ENCODE measurements at places on chromosomes 2 and 18.

DNA sequence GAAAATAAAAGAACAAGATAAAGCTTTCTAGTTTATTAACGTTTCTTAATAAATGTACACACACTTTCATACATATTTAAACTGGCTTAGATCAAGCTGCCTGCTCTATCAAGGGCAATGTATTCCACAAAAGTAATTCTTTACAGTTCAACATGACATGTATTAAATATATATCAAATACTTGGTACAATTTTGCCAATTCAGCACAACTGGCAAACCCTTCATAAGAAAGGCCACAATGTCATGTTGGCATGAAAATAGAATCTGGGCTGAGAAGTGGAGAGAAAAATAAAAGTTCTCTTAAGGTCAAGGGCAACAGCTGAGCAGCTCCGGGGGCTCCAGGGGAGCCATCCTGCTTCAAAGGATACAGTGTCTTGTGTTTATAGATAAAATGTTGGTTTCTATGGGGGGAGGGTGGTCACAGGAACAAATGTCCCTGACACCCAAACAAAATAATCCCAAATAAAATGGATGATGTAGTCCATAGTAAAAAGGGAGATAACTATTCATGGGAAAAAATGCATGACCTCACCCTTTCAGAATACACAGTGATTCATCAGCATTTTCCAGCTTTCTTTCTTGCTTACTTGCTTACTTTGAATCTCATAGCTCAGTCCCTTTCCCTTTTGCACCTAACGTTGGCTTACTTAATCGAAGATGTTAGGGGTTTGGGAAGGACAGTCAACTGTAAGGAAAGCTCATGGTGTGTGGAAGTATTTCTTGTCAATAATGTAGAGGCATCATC lies 494.9 kb downstream of the NYAP2 start:
- DNase-seq: no peak

DNA sequence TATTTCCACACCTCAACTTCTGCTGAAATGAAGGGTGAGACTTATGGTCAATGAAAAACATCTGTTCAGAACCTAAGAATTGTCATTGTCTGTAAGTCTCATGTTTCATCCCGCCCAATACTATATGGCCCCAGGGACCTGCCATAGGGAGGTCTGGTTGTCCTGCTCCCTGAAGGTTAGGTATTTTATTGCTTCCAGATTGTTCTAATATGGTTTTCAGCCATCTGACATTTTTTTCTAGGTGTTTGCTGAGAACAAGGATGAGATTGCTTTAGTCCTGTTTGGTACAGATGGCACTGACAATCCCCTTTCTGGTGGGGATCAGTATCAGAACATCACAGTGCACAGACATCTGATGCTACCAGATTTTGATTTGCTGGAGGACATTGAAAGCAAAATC lies 7.3 kb downstream of the XRCC5 start:
- DNase-seq: no peak

DNA sequence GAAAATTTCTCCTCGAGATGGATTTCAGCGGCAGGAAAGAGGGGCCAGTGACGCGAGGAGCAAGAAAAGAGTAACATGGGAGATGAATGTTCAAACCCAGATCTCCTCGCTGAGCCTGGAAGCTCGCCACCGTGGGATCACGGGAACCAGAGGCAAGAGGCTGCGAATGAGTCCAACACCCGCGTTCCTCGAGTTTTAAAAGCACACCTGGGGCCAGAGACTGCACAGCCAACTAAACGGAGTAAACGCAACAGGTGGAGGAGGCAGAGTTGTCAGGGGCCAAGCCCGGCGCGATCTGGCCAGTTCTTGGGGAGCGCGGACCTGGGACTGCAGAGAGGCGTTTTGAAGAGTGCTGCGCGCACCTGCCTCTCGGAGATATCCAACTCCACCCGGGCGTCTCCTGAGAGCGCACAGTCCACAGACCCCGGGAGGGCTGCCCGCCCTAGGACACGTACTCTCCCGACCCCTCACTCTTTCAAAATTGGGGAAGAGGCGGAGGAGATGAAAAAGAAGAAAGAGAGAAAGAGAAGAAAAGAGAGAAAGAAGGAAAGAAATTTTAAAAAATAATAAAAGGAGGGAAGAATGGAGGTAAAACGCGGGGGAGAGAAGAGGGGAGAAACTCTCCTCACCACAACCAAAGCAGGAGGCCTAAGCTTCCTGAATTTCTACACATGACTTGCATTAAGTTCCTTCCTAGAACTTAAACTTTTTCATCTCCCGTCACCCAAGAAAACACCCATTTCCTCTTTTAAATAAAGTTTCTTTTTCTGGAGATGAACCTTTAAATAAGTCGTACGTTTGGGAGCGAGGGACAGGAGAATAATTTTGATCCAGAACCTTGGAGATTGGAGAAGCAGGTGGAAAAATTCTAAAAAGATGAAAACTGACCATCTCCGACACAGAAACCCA lies 5.3 kb upstream of the PAX3 start:
- no peak for DNase-seq

DNA sequence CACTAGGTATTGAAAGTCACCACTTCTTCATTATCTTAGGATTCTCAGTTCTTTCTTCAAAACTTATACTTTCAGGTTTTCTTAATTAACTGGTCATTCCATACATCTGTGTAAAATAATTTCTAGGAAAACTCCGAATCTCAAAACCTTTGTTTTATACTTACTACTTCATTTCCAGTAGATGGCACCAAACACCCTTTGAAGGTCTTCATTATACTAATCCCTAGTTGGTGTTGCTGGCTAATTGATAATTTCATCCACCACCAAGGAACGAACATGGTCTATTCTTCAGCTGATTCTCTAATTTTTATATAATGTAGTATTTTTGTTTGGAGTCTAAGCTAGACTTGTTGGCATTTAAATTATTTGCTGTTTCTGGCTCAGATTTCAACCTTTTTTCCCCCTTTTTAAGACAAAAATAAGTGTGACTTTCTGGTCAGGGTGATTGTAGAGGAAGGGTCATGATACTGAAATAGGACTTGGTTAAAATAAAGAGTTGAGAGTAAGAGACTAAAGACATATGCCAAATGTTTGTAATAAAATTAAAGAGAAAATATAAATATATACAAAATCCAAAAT lies 2.8 kb upstream of the MXD1 start:
- peak; percentile 46 for DNase-seq

DNA sequence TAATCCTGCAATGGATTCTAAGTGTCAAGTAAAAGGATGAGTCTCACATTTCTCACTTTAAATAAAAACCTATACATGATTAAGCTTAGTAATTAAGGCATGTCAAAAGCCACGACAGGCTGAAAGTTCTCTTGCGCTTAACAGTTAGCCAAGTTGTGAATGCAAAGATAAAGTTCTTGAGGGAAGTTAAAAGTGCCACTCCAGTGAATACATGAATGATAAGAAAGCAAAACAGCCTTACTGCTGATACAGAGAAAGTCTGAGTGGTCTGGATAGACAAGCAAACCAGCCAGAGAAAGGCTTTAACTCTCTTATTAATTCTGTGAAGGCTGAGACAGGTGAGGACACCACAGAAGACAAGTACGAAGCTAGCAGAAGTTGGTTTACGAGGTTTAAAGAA lies 12.7 kb downstream of the THOC1 start:
- DNase-seq: no peak

DNA sequence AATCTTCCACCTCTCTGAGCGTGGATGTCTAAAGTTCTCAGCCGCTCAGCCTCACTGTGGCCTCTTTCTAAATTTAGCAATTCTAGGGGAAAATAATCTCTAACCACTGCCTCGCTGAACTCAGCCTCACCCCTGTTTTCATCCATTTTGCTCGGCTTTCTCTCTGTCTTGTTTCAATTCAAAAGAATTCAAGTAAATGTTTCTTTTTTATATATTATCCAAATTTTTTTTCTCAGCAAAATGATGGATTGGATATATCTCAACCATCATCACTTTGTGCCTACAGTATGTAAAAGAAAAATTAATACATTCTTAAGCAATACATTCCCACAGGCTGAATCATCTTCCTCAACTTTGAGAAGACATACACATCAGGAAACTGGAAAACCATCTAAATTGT lies 24.0 kb upstream of the GALNT5 start:
- DNase-seq: no peak

GRCh38 chr18:48430150-48430549 lies 21.0 kb upstream of the ZBTB7C start:
- DNase-seq: no peak

DNA sequence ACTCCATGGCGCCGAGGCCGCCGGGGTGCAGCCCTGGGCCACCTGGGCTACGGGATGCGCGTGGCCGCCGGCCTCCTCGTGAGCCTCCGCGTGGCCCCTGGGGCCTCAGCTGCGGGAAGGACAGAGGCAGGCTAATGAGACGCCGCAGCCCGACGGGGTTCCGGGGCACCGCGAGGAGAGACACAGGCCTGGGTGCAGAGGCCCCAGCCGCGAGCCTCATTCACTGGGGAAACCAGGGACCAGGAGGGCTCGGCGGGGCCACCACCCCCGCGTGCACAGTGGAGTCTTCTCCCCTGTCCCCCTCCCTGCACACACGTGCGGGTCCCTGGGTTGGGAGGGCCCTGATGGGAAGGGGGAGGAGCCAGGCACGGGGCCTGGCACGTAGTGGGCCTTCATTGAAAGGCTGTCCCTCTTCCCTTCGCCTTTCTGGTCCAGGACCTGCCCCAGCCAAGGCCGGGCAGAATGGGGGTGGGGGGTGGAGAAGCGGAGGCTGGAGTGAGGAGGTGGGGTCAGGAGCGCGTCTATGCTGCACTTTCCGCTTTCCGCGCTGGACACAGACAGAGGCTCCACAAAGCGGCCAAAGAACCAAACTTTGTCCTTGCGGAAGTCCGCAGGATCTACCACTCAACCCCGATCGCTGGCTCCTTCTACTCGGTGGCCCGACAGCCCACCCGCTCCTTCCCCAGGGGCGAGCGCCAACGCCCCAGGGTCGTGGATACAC lies 9.1 kb downstream of the ALPP start:
- no peak for DNase-seq

GRCh38 chr18:13910501-13910900 lies 4.8 kb downstream of the MC2R start:
- no peak for DNase-seq

GRCh38 chr18:59968583-59968982 lies 68.8 kb downstream of the PMAIP1 start:
- DNase-seq: no peak

DNA sequence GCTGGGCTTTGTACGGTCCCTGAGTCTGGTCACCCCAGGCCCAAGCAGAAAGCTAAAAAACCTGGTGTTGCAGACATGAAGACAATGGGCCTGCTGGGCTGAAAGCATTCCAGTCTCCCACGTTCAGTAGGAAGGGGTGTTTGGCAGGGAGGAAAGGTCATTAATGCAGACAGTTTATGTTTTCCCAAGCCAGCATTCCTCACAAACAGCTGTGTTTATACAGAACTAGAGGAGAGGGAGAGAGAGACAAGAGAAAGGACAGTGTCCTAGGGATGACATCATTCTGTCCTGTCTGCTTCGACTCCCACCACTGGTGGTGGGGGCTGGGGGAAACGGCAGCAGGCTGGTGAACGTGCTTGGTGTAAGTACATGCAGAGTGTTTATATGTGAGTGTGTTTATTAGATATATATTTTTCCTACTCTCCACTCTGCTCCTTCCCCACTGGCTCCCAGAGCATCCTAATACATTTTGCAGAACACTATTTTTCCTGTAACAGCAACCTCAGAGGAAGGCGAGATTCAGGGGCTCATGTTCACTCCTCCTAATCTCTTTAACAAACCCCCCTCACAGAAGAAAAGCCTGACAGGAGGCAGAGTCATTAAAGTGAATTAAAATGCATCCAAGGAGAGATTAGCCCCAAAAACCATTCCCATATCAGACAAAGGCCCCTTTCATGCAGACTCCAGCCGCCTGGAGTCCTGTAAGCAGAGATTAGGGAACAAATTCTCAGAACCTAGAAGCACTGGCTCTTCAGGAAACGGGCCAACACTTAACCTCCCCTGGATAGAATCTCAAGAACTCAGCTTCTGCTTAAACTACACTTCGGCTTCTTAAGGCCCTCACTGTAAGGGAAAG lies 380.4 kb downstream of the TNS1 start:
- no peak for DNase-seq

- DNase-seq: no peak
These were observed 121.8 kb downstream of the GLI2 start for GRCh38 chr2:120857422-120857821.

DNA sequence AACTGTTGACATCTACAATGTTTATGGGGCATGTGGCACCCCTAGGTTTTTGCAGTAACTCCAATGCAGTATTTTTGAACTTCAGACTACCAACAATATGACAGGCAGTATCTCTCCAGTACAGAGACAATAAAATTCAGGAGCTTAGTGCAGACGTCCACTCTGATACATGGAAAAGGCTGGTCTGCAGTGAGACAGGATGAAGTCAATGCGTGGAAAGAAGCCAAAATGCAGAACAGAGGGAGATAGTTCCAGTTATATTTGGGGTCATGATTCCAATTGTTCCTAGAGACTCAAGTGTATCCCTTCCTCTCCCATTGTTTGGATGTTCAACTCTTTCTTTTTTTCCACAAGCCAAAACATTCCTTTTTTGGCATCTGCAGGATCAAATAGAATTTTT lies 18.7 kb upstream of the SMAD2 start:
- DNase-seq: no peak

Measured in GM13976 (cell line).